Activated naive CD4-positive, alpha-beta T cell treated with anti-CD3 and anti-CD28 coated beads for 36 hours (primary cell): ENCODE measurements at places on chromosomes 6 and 20. TPM values are rescaled to one million over a fixed set of nuclear protein-coding genes. Genes with fewer than 3 reads are reported as not detected.
A peak's percentile ranks its signal among the peaks of the same experiment; 100 is the strongest.

GRCh38 chr20:3661060-3661813 lies 2.0 kb downstream of the GFRA4 start:
- DNase-seq = no peak

GRCh38 chr20:24700166-24700860 lies 230.9 kb downstream of the SYNDIG1 start:
- DNase-seq = no peak

Gene DEFB132
- total RNA-seq = not detected

DNA sequence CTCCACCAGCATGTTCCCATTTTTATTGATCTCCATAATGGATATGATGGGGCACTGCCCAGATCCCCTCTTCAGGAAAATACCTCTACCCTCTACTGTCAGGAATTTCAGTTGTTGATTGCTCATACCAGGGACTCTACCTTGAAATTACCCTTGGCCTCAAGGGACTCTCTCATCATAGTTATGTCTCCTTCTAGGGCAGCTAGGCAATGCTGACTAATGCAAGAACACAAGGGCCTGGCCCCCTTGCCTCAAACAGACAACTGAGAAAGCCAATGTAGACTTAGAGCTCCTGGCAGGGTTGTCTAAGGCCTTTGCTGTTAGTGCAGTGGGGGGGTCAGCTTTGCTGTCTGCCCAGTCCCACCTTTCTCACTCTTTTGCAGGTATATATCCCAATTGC lies 493.1 kb downstream of the BTBD3 start:
- DNase-seq = no peak

Gene COL21A1
- total RNA-seq = not detected

Gene KCNK5
- total RNA-seq = 9.0 TPM

DNA sequence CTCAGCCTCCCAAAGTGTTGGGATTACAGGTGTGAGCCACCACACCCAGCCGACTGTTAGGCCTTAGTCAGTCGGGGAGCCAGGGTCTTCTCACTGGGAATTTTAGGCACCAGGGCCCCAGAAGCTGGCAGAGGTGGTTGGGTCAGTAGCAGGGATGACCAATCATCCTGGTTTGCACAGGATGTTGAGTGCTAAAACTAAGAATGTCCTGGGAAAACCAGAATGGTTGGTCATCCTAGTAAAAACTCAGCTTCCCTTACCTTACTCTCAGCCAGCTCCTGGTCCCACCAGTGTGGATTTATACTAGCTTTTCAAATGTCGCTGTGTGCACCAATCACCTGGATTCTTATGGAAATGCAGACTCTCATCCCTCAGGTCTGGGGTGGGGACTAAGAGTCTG lies 31.8 kb downstream of the KCNG1 start:
- no peak for DNase-seq

- no peak for DNase-seq
Observed at GRCh38 chr20:35339007-35339406, 46.8 kb upstream of the FAM83C start.

DNA sequence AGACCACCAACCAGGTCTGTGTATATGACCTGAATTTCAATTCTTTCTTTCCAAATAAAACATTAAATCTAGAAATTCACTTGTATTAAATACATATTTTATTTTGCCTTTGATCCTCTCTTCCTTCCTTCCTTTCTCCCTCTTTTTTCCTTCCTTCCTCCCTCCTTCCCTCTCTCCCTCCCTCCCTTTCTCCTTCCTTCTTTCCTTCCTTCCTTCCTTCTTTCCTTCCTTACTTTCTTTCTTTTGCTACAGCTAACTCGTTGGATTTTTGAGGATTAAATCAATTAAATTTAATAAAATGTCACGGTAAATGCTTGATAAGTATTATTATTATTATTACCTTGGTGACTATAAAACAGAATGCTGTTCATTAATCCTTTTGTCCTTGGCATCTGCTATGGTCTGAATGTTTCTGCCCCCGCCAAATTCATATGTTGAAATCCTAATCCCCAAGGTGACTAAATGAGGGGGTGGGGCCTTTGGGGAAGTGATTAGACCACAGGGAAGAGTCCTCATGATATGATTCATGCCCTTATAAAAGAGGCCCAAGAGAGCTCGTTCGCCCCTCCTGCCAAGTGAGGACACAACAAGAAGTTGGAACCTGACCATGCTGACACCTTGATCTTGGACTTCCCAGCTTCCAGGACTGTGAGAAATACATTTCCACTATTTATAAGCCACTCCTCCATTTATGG lies 67.6 kb upstream of the BTBD3 start:
- no peak for DNase-seq

GRCh38 chr6:7668936-7669335 lies 57.0 kb upstream of the BMP6 start:
- no peak for DNase-seq

Gene TMEM14A
- 10.4 TPM for total RNA-seq

DNA sequence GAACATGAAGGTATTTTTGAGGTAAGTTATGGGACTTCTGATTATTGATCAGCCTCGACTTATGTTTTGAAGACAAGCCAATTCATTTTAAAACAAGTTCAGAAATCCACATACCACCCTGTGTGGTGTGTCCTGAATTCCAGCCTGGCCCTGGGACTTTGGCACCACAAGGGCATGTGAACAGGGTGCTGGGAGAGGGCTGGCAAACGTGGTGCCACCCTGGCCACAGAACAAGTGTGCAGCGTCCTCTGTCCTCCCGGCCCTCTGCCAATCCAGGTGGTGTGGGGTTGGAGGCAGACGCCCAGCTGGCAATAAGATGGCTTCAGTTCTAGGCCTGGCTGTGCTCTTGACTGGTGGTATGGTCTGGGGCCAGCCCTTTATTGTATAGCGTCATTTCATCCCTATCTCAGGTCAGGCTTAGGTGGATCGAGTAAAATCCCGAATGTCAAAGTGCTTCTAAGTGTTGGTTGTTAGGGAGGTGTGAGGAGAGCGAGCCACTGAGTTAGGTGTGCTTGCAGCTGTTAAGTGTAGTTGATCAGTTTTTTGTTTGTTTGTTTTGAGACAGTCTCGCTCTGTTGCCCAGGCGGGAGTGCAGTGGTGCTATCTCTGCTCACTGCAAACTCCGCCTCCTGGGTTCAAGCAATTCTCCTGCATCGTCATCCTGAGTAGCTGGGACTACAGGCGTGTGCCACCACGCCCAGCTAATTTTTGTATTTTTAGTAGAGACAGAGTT lies 84.2 kb downstream of the RNF144B start:
- no peak for DNase-seq

DNA sequence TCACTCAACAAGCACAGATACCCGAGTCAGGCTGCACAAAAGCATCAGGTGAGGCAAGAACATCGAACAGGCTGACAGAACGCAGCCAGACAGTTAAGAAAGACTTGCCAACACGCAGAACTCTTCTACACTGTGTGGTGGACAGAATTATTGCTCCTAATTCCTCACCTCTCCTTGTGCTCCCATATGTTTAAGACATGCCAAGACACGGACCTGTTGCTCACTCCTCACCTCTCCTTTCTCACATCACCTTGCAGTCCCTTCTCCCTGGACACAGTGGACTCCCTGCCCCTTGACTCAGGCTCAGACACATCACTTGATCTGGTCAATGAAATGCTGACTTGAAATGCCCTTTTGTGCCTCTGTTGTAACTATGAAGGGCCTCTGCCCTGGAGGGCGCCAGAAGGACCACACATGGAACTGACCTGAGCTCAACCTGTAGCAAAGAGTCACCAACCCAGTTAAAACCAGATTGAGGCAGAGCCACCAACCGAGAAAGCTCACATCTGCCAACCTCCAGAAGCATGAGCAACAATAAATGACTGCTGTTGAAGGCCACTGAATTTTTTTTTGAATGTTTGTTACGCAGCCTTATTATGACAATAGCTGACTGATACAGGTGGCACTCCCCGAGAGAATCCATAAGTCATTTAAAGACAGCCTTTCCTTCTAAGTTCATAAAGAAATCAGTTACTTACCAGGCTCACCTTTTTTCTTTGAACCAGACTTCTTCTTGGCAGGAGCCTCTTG lies 24.0 kb downstream of the RRBP1 start:
- DNase-seq = no peak

DNA sequence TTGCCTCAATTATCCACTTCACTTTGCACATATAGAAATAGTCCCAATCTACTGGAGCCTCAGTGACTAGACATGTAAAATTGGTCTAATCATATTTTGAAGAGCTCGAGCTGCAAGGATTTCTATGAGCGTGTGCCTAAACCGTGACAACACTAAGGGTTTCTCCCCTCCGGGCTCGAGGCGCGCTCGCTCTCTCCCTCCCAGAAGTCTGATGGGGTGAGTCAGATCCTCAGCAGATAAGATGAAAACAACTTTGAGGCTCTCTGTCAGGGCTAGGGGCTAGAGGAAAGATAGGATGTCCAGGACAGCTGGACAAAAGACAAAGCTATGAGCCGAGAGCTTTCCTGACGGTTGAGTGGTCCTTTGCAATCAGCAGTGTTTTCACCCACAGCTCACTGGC lies 16.8 kb downstream of the GNAS-AS1 start:
- DNase-seq = no peak

DNA sequence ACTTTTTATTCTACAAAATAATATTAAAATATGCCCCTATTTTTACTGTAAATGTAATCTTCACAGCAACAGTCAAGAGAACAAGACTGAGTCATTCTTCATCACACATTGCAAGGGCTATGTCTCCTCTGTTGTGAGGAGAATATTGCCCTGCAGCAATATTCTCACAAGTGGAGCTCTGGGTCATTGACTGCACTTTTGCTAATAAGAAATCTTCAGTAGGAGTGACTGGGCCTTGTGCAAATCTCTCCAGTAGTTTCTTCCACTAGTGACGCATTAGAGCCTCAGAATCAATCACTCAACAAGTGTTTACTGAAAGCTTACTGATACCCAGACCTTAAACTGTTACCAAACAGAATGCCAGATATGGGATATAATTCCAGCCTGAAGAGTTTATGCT lies 49.1 kb downstream of the LAMA2 start:
- DNase-seq = no peak

Gene DLK2
- total RNA-seq = 0.47 TPM

GRCh38 chr20:38304845-38305447 lies 990 bp downstream of the BPI start:
- peak; percentile 35 for DNase-seq

GRCh38 chr6:82492134-82492533 lies 128.5 kb downstream of the TPBG start:
- no peak for DNase-seq

DNA sequence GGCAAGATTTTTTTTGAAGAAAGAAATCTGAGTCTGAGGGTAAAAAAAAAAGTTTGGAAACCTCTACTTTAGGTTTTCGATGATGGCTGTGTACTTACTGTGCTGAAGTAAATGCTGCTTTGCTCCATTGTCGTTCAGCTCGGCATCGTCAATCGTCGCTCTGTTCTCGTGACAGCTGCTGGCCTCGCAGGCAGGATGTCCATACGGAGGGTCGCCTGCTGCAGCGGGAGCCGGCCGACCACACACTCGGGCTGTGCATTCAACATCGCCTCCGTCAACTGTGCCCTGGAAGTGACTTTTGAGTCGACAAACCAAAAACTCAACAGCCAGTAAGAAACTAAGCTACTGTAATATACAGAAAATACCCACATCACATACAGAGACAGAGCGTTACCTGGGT lies 53.1 kb upstream of the SMOC2 start:
- DNase-seq = no peak

DNA sequence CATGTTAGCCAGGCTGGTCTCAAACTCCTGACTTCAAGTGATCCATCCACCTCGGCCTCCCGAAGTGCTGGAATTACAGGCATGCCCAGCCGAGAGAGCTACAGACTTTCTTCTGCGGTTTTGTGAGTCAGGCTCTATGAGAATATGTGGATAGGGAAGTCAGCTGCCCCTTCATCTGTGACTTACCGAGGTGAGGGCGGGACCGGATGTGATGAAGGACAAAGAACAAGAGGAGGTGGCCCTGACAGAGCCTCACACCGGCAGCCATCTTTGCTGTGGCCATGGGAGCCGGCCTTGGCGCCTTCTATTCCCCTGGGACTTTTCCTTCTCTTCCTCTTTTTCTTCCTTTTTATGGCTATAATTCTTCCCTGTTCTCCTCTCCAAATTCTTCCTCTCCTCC lies 67.0 kb downstream of the IYD start:
- no peak for DNase-seq

Gene SLC17A4
- not detected for total RNA-seq

GRCh38 chr6:143581835-143582480 lies 70.4 kb upstream of the FUCA2 start:
- DNase-seq = no peak

Gene RAD21L1
- not detected for total RNA-seq

Gene SMLR1
- not detected for total RNA-seq

Gene LHFPL5
- total RNA-seq = not detected

DNA sequence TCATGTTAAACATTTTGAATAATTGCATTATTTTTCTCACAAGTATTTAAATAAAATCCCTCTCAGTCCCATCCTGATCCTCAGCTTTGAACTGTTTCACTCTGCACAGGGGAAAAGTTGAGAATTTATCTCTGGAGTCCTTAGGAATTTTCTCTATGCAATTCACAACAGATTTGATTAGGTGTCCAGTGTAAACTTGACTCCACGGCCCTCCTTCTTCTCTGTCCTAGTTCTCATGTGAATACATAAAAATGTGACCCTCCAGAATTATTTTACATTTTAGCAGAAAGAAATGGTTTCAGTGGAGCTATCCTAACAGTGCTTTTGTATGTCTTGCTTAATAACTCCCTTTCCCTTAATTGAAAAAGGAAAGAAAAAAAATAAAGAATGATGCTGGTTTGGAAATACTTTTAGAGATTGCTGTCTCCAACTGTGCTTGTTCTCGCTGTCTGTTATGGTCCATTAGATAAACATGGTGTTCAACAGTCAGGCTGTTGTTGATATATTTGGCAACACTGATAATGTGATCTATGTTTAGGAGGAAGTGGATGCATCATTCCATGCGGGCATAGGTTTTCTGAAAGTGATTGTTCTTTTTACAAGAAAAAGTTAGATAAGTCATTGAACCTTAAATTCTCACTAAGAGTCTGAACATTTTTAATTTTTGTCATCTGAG lies 599.4 kb upstream of the CITED2 start:
- no peak for DNase-seq

DNA sequence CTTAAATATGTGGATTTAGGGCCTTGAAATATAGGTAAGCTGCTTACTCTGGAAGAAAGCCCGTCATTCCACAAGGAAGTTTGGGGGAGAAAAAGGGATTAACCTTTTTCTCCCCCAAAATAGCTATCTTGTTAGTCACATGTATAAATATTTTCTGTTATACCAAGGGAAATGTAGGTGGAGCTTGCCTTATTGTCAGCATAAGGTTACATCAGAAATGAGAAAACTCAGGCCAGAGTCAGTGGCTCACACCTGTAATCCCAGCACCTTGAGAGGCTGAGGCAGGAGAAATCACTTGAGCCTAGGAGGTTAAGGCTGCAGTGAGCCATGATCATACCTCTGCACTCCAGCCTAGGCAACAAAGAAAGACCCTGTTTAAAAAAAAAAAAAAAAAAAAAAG lies 129.9 kb downstream of the LRFN2 start:
- no peak for DNase-seq

GRCh38 chr6:4381381-4381780 lies 246.0 kb upstream of the ECI2 start:
- no peak for DNase-seq

Gene HTR1E
- total RNA-seq = not detected

DNA sequence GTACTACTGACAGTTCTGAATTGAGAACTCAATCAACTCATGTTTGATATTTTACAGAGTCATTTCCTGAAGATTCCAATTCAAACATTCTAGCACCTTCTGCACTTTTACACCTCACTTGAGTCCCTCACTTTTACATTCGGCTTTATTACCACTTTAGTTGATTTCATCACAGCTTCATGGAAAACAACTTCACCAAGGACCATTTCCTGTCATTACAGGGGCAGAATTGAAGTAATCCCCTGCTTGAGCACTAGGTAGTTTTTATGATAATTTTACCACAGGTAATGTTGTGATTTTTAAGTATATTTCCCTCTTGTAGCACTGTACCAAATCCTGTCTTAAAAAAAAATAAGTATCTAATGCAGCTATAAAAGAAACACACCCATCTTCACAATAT lies 312.9 kb downstream of the BTBD9 start:
- DNase-seq = no peak
